GM23338 (cell line): ENCODE measurements at places on chromosomes 5 and 9.

- no peak for DNase-seq
Observed at GRCh38 chr9:37187713-37188439, 67.5 kb downstream of the ZCCHC7 start.

GRCh38 chr5:124093658-124094057 is 581.7 kb downstream of the CSNK1G3 start:
- no peak for DNase-seq

GRCh38 chr5:178695556-178695955 is 34.9 kb downstream of the ZNF354A start:
- DNase-seq = no peak

DNA sequence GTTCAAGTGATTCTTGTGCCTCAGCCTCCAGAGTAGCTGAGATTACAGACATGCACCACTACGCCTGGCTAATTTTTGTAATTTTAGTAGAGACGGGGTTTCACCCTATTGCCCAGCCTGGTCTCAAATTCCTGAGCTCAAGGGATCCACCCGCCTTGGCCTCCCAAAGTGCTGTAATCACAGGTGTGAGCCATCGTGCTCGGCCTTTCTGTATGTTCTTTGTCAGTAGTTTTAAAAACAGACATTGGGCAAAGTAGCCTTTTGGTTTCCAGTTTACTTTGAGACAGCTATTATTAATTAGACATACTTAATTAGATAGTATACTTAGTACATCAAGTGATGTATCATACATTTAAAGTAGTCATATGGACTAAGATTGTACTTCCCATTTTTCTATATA is 45.2 kb downstream of the RBM27 start:
- DNase-seq = no peak

DNA sequence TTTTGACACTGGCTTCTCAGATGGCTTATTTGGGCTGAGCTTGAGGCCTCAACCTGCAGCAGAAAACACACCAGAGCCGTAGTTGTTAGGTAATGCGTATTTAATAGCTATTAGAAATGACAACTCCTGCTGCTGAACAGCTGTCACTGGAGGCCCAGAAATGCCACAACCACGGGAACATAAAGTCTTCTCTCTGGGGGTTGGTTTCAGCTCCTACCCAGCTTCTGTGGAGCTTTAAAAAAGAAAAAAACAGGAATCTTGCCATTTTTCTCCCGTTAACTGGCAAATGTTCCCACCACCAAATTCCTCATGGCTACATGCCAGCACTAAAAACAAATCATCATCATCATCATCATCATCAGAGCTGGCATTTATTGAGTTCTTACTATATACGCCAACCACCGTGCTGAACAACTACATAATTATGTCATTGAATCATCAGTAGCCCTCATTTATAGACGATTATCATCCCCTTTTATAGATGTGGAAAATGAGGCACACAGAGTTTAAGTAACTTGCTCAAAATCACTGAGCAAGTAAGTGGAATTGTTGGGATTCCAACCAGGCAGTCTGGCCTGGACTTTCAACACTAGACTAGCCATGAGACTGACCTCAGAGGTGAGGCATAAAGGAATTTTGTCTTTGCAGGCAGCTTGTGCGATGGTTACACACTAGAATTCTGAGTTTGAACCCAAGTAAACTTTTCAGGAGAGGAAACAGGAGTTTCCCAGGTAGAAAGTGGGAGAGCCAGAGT is 185.3 kb upstream of the WWC1 start:
- DNase-seq = no peak

GRCh38 chr5:176543428-176544182 is 5.5 kb upstream of the CDHR2 start:
- peak; percentile 80 for DNase-seq

GRCh38 chr5:33184367-33184766 is 256.4 kb upstream of the TARS1 start:
- no peak for DNase-seq

- no peak for DNase-seq
Observed at GRCh38 chr9:70811638-70812037, 309.8 kb downstream of the TRPM3 start.

DNA sequence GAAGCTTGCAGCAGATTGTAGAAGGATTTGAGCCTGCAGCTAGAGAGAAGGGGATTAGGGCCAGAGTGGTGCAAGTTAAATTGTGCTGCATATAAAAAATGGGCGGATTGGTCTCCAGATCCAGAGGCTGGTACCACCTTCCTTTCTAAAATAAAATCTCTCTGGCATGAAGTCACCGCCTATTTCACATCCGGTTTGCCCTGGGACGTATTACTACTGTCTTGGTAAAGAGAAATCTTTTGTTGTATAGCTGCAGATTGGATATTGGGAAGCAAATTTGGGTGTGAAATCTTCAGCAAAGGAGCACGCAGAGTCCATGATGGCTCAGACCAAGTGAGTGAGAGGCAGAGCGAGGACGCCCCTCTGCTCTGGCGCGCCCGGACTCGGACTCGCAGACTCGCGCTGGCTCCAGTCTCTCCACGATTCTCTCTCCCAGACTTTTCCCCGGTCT is at the start of gene GABRA1:
TSS of gene GABRA1 (plus strand) at position 180 of the 451 bp plus-strand sequence. CDS start 2,691 bp downstream, outside the sequence.
- peak; percentile 76 for DNase-seq

DNA sequence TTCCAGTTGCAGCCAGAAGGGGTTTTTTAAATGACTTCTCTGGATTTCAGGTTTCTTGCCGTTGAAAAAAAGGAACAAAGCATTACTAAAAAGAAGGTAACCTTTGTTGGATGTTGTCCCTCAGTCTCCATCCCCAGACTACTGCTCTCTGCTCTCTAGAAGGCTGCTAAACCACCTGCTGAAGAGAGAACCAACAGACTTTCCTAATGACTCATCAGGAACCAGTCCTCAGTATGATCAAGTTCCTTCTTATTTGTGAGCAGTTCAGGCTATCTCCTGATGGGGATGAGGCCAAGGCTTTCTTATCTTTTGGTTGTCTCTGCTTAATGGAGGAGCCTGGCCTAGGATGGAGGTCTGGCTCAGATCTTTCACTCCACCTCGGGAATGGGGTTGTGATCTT is 4.1 kb downstream of the KIF4B start:
- no peak for DNase-seq

- DNase-seq = no peak
Observed at GRCh38 chr9:8450810-8451545, 651.4 kb upstream of the DMAC1 start.

DNA sequence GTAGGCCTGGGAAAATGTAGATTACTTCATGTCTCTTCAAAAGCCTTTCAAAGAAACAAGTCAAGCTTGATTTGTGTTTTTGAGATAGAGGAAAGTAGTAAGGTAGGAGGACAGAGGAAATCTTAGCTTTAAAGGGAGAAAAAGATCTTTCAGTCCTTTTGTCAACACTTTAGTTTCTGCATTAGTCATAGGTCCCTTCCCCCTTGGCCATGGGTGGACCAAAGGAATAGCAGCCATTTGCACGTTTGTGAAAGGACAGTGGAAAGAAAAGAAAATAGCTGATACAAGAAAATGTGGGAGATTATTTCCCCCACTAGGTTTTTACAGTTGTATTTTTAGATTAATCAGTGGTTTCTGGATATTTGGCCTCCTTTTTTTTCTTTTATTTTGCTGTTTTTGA is 121.9 kb upstream of the GRHPR start:
- DNase-seq = no peak

- no peak for DNase-seq
Observed at GRCh38 chr9:34262971-34263370, 66.1 kb downstream of the KIF24 start.

GRCh38 chr5:130955041-130955440 is 210.0 kb downstream of the HINT1 start:
- DNase-seq = no peak

DNA sequence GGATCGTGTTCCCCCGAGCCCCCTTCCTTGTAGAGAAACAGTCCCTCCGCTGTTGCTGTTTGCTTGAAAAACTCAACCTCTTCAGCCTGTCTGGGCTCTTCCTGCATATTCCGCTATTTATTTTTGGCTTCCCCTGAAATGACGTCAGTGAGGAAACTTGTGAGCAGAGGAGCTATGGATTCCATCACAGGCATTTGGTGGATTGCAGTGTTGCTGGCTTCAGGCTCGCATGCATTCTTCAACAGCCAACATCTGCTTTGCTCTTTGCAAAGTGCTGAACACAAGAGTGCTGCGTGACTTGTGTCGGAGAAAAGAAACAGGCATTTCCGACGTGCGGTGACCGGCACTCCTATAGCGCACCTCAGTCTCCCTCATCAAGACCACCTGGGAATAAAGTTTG is 232.7 kb downstream of the RFK start:
- peak; percentile 4 for DNase-seq

DNA sequence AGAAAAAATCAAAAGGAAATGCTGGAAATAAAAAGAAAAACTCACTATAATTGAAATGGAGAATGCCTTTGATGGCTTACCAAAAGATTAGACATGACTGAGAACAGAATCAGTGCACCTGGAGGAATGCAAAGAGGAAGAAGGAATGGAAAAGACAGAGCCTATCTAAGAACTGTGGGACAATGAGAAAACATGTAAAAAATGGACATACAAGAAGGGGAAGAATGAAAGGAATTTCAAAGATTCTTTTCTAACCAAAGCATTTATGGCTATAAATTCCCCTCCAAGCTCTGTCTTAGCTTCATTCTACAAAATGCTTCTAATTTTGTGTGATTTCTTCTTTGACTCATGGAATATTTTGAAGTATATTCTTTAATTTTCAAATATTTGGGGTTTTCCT is 47.5 kb upstream of the CLK4 start:
- peak; percentile 12 for DNase-seq

DNA sequence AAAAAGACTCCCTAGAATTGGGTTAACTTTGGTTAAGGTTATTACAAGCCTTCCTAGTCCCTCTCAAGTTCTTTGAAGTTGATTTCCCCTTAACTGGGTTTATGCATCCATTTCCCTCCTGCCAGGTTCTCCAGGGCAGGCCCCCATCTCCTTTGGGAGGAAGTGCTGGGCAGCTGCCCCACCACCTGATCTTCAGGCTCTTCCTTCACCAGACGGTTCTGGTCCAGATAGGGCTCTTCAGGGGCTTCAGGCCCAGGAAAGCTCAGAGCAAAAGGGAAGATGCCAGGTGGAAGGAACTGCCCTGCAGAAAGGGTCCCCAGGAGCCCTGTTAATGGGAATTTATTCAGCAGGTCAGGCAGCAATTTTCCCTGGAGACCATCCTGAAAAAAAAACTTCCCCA is 2.1 kb downstream of the SMIM32 start:
- no peak for DNase-seq

DNA sequence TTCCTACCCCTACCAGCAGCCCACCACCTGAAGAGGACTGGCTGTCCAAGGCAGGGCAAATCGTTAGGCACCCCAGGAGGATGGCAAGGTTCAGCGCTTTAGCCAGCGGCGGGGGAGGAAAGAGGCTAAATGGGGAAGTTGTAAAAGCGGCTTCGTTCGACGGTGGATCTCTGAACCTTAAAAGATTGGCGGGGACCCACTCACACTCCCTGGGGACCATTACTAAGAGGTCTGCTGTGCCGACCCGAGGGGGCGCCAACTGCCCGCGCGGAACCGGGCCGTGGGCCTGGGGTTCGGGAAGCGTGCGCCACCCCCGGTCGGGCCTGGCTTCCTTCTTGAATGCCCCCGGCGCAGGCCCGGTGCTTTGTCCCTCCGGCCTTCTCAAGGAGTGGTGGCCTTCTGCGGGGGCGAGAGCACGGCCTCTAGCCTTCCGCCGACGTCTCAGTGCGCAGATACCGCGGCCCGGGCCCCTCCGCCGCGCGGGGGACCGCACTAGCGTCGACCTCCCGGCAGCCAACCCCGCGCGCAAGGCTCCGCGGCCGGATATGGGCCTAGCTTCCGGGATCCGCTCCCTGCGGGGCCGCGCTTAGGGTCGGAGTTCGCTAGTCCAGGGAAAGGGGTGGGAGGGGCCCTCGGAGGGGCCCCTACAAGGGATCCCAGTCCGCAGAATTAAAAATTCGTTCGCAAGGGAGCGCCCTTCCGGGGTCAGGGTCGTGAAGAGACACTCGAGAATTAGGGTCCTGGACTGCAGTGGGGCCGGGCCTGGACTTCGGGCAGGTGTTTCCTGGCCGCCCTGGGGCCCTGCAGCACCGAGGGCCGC is 10.5 kb downstream of the NR2F1-AS1 start:
- DNase-seq = peak; percentile 78

DNA sequence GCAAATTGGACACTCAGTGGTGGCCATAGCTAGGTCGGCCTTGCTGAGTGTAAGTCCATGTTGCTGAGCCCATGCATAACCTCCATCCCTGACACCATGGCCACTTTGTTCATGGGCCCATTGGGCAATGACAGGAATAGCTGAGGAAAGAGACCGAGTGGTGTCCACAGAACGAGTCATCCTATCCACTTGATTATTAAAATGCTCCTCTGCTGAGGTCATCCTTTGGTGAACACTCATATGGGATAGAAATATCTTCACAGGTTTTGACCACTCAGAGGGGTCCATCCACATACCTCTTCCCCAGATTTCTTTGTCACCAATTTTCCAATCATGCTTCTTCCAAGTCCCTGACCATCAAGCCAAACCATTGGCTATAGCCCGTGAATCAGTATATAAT is 63.6 kb downstream of the PPIC start:
- no peak for DNase-seq

DNA sequence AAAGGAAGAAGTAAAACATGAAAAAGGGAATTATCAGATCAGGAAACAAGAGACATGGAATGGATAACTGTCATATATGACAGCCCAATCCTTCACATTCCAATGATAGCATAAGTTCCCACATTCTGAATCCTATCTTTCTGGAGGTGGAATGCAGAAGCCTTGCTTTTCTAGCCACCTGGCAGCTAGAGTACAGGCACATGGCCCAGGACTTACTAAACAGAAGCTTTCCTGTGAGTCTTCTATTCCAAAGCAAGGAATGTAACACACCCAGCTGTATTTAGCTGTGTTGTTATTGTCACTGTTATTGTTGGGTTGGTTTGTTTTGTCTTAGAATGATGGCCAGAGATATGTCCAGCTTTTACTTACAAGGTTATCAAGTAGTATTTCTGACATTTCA is 780.5 kb upstream of the ZNF608 start:
- peak; percentile 7 for DNase-seq

- peak; percentile 21 for DNase-seq
Observed at GRCh38 chr5:157069949-157070348, 11.0 kb upstream of the HAVCR1 start.

GRCh38 chr5:170397059-170397458 is 7.9 kb upstream of the KCNMB1 start:
- peak; percentile 59 for DNase-seq

DNA sequence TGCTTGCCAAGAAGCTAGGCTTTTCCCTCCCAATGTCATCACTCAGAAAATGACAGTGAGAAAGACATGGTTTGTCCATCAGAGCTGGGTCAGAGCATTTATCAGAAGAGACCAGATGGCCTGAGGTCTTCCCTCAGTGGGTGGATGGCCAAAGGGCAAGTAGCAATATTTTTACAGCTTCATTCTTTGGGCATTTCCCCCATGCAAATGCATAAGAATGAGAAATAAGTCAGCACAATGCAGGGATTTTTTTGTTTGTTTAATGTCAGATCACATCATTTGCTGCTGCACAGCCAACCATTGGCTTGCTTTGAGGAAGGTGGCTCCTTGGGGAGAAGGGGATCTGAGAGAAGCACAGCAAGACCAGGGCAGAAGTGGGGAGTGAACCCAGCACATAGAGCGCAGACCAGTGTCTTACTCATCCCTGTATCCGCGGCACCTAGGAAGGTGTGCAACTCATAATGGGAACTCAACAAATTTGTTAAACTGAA is 209.6 kb downstream of the SEMA6A start:
- no peak for DNase-seq
